ENCODE measurements at places on chromosomes 13 and 19.

GRCh38 chr19:17421942-17422341 lies 2.1 kb downstream of the MVB12A start:
- DNase-seq: no peak

GRCh38 chr19:13130886-13131490 lies 12.9 kb downstream of the NACC1 start:
- no peak for DNase-seq

DNA sequence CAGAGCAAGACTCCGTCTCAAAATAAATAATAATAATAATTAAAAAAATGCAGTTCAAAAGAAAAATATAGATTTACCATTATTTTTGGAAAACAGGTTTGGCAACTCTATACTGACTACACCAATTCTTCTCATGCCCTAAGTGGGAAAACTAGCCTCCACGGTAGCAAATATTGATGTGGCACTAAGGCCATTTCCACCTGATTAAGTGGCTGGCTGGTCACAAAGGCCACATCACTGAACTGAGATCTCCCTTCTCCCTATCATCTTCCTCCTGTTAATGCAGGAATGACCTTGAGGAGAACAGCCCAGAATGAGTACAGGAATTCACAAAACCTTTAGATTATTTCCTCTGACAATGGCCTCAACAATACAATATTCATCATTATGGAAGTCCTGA lies 18.6 kb downstream of the ZNF814 start:
- DNase-seq: no peak

DNA sequence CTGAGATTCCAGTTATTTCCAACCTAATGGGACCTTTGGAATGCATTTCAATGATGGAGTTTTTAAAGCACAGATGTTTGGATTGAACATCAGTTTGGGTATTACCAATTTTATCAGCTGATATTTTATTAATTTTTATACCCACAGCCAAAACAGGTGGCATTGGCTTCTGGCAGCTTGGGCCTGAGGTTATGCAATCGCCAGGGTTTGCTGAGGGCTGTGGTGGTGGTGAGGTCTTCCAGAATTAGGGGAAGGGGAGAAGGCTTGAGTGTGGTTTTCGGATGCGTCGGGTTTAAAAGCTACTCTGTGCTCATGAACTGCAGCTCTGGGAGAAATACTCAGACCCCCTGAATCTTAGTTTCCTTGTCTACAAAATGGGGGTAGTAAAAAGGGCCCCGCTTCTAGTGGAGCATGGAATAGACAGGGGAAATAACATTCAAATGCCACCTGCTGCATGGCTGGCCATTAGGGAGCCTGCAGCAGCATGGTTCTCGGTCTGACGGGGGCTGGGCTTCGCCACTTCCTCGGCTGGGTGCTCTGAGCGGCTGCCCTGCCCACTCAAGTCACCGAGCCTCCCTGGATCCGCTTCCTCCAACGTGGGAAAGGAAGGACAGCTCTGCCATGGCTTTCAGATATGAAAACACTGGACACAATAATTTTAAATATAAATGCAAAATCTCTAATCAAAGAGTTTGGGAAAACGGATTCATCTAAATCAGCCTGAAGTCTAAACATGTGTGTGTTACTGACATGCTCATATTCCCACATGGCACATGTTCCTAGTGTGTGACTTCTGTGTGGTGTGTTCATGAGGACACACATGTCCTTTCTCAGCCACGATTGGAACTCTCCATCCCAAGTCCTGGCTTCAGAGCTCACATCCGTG lies 35.2 kb downstream of the ADPRHL1 start:
- no peak for DNase-seq

DNA sequence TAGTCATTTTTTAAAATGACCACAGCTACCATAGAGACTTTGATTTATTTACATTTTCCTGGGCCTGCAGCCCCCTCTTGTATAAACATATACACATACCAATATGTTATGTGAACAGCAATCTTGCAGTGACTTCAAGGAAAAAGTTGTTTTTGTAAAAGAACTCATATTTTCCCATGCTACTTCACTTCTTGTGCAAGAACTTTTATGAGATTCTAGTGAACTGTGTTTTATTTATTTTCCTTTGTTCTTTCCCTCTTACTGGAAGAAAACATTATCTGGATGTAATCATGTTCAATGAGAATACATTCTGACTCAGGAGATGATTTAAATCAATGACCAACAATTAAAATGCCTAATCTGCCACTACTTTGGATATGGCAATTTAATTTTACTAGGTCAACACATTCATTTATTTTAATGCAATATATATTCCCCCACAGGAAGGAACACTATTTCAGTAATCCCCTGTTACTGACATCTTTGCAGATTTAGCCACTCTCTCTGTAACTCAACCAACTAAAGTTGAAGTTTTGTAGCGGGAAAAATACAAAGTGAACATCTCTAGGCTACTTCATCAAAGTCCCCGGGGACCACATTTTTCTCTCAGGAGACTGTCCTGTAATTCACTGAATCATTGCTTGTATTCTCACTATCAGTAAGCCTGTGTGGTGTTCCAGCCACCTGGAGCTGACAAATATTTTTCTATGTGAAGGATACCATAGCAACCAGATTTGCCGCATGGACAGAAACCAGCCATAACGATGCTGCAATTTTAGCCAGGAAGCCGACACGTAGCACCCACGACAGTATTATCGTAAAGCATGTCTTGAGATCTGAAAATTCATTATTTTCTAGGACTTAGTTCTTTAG lies 90.5 kb downstream of the STARD13 start:
- DNase-seq: no peak

DNA sequence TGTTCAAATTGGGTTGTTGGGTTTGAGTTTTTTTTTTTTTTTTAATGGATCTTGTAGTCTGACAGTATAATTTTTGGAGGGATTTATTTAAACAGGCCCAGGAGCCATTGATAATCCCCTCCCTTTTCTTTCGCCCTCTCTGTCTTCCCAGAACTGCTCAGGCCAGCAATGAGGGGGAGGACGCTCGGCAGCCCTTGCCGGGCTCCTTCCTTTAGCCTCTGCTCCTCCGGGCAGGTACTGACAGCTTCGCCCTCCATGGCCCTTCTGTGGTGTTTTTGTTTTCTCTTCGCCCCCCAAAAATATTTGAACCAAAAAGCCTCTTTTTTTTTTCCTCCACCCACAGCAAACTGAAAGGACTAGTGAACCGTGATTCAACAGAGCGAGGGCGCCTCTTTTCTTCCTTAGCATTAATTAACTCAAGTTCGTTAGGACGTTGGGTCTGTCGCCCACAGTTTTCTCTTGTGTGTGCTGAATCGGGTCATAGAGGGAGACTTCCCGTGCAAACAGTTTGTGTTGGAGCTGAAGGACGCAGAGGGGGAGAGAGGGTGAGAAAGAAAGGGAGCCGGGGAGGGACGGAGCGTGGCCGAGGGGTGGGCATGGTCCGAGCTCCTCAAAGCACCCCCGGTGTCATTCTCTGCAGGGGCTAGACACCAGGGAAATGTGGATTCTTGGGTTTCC lies 21.5 kb downstream of the NFIX start:
- DNase-seq: no peak
